ENCODE measurements at places on chromosomes 3 and 15.

GRCh38 chr15:92924216-92924615 is 24.1 kb downstream of the CHD2 start:
- no peak for DNase-seq

DNA sequence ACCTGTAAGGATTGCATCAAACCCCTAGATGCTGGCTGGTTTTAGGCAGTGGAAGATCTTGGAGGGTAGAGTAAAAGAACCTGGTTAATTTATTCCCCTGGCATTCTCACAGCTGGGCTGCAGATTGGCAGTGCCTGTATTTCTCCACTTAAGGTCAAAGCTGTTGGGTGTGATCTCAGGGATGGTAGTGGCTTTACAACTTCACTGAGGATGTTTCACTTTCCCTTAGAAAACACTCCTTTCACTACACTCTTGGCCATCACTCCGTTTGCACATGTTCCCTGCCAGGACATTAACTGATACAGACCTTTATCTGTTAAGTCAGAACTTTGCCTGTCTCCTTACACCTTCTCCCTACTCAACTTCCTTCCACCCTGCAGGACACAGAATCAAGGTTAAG is 779.1 kb upstream of the SEMA6D start:
- no peak for DNase-seq

DNA sequence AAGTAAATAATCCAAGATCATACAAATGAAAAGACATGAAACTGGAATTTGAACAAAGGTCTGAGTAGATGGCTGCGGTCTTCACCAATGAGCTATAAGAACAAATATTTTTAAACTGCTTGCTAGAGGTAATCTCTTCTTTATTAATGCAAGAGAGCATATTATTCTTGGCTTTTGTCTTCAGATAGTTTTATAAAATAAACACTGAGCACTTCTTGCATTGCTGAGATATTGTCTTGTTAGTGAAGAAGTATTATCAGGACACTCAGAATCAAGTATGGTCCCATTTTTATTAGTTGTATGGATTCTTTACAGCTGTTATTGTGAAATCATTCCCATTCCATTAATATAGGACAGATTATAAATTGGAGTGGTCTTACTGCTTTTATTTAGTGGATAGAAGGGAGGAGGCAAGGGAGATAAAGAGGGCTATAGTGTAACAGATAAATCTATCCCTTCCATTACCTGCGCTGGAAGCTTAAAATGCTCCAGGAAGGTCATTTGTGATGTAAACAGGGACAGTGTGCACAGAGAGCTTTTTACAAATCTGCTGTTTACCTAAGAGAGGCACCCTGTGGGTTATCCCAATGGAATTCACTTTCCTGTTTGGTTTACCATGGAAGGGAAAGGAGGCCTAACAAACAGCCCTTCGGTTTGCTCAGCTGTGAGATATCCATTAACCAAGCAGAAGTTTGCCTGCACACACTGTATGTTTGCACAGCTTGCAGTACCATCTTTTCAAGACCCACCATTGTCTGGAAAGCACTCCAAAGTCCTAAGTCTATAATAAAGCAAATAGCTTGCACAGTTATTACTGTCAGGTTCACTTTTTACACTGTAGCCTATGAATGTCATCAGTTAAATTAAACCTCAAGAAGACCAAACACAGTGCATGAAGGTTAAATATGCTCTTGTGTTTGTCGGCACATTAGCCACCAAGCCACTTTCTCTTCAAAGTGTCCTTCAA is 347.7 kb upstream of the TGFBR2 start:
- DNase-seq: no peak

GRCh38 chr3:43686333-43686699 is 4.4 kb upstream of the ABHD5 start:
- no peak for DNase-seq
